Nephron progenitor cell (in vitro differentiated cells): ENCODE measurements at places on chromosomes 3 and 15.

GRCh38 chr3:144031938-144032337, 60.3 kb downstream of the DIPK2A start:
- no peaks in the 10 kb centered on the region for H3K36me3 ChIP-seq
- no peak overlapping the region for H3K27ac ChIP-seq
- peaks cover 3% of the 10 kb centered on the region for H3K27me3 ChIP-seq
- H3K4me3 ChIP-seq: no peak overlapping the region
- no peaks in the 10 kb centered on the region for H3K4me1 ChIP-seq

DNA sequence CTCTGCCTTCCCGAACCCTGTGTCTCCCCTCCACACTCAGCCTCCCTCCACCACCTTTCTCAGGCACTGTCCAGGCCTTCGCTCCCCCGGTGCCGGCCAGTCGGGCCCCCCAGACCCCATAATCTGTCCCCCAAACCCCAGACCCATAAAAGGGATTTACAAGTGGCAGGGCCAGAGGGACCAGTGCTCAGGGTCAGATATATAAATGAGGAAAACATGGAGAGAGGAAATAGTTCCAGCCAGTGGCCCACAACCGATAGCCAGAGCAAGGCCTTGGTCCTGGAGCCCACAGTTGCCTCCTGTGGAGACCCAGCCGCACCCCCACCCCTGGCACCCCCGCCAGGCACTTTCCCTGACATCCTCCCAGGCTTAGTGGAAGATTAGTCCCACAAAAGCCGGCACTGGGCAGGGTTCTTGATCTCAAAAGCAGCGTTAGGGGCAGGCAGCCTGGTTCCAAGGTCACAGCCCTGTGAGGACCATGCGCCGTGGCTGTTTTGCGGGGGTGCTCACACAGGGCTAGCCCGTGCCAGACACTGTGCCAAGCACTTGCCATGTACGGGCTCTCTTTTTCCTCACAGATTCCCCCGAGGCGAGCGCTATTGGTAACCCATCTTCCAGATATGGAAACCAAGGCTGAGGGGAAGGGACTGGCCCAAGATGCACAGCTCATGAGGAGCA, 1.1 kb upstream of the PLXND1 start:
- H3K4me1 ChIP-seq: peaks cover 65% of the 10 kb centered on the region
- H3K27ac ChIP-seq: peak overlapping the region; percentile 80
- H3K27me3 ChIP-seq: peaks cover 41% of the 10 kb centered on the region

DNA sequence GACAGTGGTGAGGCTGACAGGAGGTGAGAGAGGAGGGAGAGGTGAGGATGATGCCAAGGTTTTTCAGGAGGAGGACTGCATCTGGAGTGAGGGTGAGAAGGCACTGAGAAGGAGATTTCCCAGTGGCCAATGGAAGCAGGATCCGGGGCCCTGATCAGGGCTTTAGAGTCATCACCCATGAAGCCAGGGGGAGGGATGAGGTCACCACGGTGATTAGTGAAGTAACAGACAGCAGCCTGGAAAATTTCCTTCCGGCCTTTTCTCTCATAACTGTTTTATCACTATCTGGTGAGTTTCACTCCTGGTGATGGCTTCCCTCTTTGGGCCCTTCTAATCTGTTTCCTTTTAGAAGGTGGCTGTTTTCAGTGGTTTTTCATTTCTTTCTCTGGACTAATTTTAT, 80.5 kb upstream of the WNT5A start:
- H3K27ac ChIP-seq: no peak overlapping the region
- no peak for DNase-seq
- H3K27me3 ChIP-seq: no peaks in the 10 kb centered on the region
- no peaks in the 10 kb centered on the region for H3K36me3 ChIP-seq
- peaks cover 82% of the 10 kb centered on the region for H3K4me1 ChIP-seq
- no peak overlapping the region for H3K4me3 ChIP-seq

- no peak overlapping the region for H3K4me3 ChIP-seq
- DNase-seq: no peak
- peaks cover 11% of the 10 kb centered on the region for H3K4me1 ChIP-seq
- no peak overlapping the region for H3K27ac ChIP-seq
- H3K36me3 ChIP-seq: no peaks in the 10 kb centered on the region
These were observed 17.3 kb downstream of the CHST14 start for GRCh38 chr15:40487816-40488682.

GRCh38 chr15:39270934-39271333, 309.9 kb upstream of the THBS1 start:
- H3K27ac ChIP-seq: no peak overlapping the region
- peaks cover 4% of the 10 kb centered on the region for H3K27me3 ChIP-seq
- H3K4me1 ChIP-seq: peaks cover 1% of the 10 kb centered on the region

- peaks cover 18% of the 10 kb centered on the region for H3K4me1 ChIP-seq
- H3K4me3 ChIP-seq: no peak overlapping the region
- peaks cover 6% of the 10 kb centered on the region for H3K27me3 ChIP-seq
- DNase-seq: no peak
- peaks cover 5% of the 10 kb centered on the region for H3K36me3 ChIP-seq
These were observed 21.5 kb upstream of the MORF4L1 start for GRCh38 chr15:78850941-78851755.

DNA sequence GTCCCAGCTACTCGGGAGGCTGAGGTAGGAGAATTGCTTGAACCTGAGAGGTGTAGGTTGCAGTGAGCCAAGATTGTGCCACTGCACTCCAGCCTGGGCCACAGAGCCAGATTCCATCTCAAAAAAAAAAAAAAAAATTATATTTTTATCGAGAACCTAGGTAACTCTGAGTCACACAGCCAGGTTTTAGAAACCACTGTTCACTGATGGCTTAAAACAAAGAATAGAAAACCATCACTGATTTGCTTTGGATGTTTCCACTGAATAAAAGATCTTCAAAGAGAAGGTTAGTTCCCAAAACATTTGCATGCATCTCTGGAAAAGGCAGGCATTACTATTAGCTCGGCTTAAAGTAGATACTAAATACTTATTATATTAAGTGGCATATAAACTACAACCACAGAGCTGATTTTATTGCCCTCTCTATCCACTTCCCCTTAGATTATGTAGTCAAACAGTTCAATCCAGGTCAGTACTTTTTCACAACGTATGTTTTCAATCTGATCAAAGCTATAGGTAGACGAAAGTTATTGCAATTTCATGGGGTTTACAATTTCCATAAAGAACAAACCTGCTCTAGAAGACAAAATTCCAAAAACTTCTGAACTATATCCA, 1.4 kb downstream of the B4GALT4 start:
- peak overlapping the region; percentile 89 for H3K4me3 ChIP-seq
- H3K4me1 ChIP-seq: peaks cover 10% of the 10 kb centered on the region
- no peaks in the 10 kb centered on the region for H3K27me3 ChIP-seq

GRCh38 chr15:58401991-58402649, 29.7 kb upstream of the LIPC start:
- peaks cover 19% of the 10 kb centered on the region for H3K4me1 ChIP-seq
- no peaks in the 10 kb centered on the region for H3K36me3 ChIP-seq
- no peak for DNase-seq
- no peak overlapping the region for H3K4me3 ChIP-seq
- H3K27ac ChIP-seq: no peak overlapping the region
- peaks cover 15% of the 10 kb centered on the region for H3K27me3 ChIP-seq

- no peak overlapping the region for H3K27ac ChIP-seq
- H3K4me1 ChIP-seq: no peaks in the 10 kb centered on the region
- peaks cover 11% of the 10 kb centered on the region for H3K27me3 ChIP-seq
- DNase-seq: no peak
These were observed 17.6 kb upstream of the FRMD4B start for GRCh38 chr3:69403454-69403853.

DNA sequence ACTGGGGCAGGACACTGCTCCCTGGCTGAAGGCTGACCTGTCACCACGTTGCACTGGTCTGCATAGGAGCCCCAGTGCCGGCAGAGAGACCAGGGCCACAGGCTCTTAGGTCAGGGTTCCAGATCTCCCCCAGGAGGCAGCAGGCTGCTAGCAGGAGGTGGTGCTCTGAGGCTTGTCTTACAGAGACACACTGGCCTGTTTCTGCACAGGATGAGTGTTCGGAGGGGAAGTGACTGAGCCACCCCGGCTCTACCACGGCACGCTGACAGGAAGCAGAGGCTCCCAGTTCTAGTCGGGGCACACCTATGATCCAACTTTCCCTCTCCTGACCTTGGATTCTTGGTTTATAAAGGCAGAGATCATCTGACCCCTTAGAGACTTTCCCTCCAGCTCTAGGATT, 8.6 kb downstream of the FBXL22 start:
- peaks cover 29% of the 10 kb centered on the region for H3K27me3 ChIP-seq
- peaks cover 41% of the 10 kb centered on the region for H3K4me1 ChIP-seq
- H3K36me3 ChIP-seq: peaks cover 8% of the 10 kb centered on the region
- DNase-seq: no peak
- no peak overlapping the region for H3K4me3 ChIP-seq

- H3K4me3 ChIP-seq: no peak overlapping the region
- H3K27me3 ChIP-seq: peaks cover 24% of the 10 kb centered on the region
- peak; percentile 76 for DNase-seq
- no peak overlapping the region for H3K27ac ChIP-seq
- H3K36me3 ChIP-seq: no peaks in the 10 kb centered on the region
- H3K4me1 ChIP-seq: peaks cover 15% of the 10 kb centered on the region
These were observed 27.9 kb upstream of the SLC6A1 start for GRCh38 chr3:10964537-10965167.

DNA sequence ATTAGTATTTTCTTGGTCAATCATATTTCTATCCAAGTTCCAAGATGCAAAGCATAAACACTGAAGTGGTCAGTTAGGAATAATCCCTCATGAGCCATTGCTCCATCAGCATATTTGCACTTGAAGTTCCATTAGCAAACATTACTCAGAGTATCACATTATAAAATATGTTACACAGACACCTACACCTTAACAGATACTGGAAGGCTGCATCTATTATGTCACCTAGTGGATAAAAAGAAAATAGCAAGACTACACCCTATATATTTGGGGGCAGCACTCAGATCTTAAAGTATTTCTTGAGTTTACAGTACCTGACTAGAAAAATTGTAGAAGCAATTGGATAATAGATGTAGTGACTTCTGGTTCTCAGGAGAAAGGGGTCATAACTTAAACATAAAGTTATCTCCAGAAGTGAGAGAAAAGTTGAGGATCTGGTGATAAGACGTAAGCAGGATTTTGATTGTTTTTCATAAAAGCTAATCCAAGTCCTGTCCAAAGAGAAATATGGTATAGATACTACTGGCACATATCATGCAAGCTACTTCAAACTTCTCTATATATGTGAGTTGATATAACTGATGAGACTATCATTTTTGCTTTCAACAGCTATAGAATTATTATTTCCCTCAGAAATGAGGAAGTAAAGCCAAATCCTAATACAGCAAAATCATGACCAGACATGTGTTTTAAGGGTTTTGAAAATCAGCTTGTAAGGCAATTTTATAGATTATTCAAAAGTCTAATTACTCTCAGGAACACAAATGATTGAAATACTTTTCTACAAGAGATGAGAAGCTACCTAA, 422.2 kb downstream of the GBE1 start:
- no peaks in the 10 kb centered on the region for H3K36me3 ChIP-seq
- no peak overlapping the region for H3K4me3 ChIP-seq
- DNase-seq: no peak
- no peak overlapping the region for H3K27ac ChIP-seq
- H3K27me3 ChIP-seq: no peaks in the 10 kb centered on the region

- H3K27me3 ChIP-seq: peaks cover 11% of the 10 kb centered on the region
- no peaks in the 10 kb centered on the region for H3K36me3 ChIP-seq
- no peak overlapping the region for H3K4me3 ChIP-seq
- no peaks in the 10 kb centered on the region for H3K4me1 ChIP-seq
- no peak overlapping the region for H3K27ac ChIP-seq
These were observed 11.1 kb downstream of the CD80 start for GRCh38 chr3:119548341-119548740.

GRCh38 chr3:39082666-39083313, 24.6 kb downstream of the GORASP1 start:
- peak overlapping the region; percentile 8 for H3K27ac ChIP-seq
- H3K36me3 ChIP-seq: peaks cover 81% of the 10 kb centered on the region
- DNase-seq: no peak
- H3K4me1 ChIP-seq: no peaks in the 10 kb centered on the region
- H3K27me3 ChIP-seq: peaks cover 3% of the 10 kb centered on the region
- no peak overlapping the region for H3K4me3 ChIP-seq

DNA sequence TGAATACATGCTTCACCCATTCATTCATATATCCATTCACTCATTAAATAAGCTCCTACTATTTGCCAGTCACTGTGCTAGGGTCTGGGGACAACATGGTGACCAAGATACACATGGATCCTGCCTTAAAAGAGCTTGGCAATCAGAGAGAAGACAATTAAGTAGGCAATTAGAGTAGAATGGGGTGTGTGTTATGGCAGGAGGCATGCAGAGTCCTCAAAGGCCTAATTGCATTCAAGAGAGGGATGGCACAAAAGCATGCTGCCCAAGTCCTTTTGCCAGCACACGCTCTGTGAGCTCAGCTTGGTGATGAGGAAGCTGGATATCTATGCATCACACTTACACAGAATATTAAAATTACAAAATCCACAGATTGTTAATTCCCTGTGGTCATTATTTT, 2.8 kb upstream of the PRICKLE2 start:
- H3K27me3 ChIP-seq: peaks cover 2% of the 10 kb centered on the region
- H3K4me1 ChIP-seq: peaks cover 64% of the 10 kb centered on the region
- H3K4me3 ChIP-seq: no peak overlapping the region
- no peak for DNase-seq

DNA sequence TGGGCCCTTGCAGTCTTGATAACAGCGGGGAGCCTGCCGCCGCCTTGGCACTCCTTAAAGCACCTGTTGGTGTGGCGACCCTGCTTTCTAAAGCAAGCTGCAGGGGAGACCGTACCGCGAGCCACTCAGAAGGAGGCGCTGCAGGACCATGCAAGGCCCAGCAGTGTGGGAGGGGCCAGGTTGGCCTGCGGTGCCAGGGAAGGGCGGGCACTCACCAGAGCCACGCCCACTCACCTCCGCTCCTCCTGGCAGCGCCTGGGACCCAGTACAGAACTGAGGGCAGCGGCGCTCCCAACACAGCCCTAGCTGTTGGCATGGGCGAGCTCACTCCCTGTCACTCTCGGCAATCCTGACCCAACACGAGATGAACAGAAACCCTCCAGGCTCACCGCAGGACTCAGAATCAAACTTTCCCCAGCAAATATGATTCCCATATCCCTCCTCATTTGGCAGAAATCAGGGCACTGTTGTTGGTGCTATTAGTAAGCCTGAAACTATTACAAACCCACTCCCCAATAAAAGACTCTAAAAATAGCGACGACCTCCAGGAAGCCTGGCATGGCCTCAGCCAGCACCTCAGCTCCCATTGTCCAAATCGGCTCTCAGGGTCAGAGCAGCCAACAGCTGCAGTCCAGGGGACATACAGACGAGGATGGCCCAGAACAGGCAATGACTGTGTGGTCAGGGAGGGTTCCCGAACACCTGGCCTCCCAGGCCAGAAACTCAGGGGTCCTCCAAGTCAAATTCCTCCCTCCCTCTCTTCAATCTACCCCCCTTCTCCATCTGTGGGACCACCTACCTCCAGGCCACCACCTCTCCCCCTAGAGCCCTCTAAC, 77.2 kb downstream of the TBC1D2B start:
- H3K4me1 ChIP-seq: peaks cover 23% of the 10 kb centered on the region
- H3K4me3 ChIP-seq: no peak overlapping the region
- H3K27ac ChIP-seq: no peak overlapping the region

- DNase-seq: no peak
- peaks cover 19% of the 10 kb centered on the region for H3K4me1 ChIP-seq
- H3K36me3 ChIP-seq: no peaks in the 10 kb centered on the region
- H3K4me3 ChIP-seq: no peak overlapping the region
- peaks cover 13% of the 10 kb centered on the region for H3K27me3 ChIP-seq
These were observed 553.0 kb downstream of the NTRK3 start for GRCh38 chr15:87703327-87704111.

GRCh38 chr3:56799251-56799882, 2.4 kb downstream of the ARHGEF3 start:
- peaks cover 29% of the 10 kb centered on the region for H3K27me3 ChIP-seq
- DNase-seq: no peak
- no peak overlapping the region for H3K27ac ChIP-seq
- no peaks in the 10 kb centered on the region for H3K36me3 ChIP-seq
- no peak overlapping the region for H3K4me3 ChIP-seq

- DNase-seq: no peak
- H3K27ac ChIP-seq: peak overlapping the region; percentile 97
- H3K36me3 ChIP-seq: peaks cover 44% of the 10 kb centered on the region
- H3K4me1 ChIP-seq: peaks cover 77% of the 10 kb centered on the region
These were observed 53.4 kb downstream of the ITPR1 start for GRCh38 chr3:4546346-4547178.
